ENCODE measurements at places on chromosomes 12 and 14.

GRCh38 chr12:32322354-32322753 is 77.0 kb upstream of the FGD4 start:
- no peak for DNase-seq

GRCh38 chr12:65334521-65334920 is 56.0 kb downstream of the MSRB3 start:
- DNase-seq, result no peak

GRCh38 chr12:26799741-26800140 is 33.3 kb downstream of the ITPR2 start:
- DNase-seq, result no peak

GRCh38 chr12:91613223-91613779 is 430.7 kb upstream of the DCN start:
- no peak for DNase-seq

DNA sequence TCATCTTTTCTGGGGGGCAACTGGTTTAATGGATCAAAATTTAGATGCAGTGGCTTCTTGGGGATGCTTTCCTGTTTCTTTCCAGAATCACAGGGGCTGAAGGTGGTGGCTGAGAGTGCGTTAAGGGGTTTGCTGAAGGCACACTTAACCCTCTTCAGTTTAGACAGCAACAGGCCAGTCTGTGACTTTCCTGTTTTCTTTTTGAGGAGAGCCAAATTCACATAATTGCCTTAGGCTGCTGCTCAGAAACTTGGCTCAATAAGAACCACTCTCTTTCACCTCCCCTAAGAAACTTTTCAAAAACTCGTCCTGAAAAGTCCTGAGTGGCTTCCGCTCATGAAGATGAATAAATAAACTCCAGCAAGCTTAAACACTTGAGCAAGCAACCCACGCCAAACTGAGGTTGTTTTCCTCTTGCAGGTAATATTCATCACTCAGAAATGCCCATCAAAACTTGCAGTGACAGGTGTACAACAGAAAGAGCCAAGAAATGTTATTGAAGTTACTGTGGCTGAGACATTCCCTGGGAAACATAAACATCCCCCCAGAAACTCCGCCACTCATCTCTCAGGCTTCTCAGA is 510.4 kb downstream of the TMEM132D start:
- no peak for DNase-seq

DNA sequence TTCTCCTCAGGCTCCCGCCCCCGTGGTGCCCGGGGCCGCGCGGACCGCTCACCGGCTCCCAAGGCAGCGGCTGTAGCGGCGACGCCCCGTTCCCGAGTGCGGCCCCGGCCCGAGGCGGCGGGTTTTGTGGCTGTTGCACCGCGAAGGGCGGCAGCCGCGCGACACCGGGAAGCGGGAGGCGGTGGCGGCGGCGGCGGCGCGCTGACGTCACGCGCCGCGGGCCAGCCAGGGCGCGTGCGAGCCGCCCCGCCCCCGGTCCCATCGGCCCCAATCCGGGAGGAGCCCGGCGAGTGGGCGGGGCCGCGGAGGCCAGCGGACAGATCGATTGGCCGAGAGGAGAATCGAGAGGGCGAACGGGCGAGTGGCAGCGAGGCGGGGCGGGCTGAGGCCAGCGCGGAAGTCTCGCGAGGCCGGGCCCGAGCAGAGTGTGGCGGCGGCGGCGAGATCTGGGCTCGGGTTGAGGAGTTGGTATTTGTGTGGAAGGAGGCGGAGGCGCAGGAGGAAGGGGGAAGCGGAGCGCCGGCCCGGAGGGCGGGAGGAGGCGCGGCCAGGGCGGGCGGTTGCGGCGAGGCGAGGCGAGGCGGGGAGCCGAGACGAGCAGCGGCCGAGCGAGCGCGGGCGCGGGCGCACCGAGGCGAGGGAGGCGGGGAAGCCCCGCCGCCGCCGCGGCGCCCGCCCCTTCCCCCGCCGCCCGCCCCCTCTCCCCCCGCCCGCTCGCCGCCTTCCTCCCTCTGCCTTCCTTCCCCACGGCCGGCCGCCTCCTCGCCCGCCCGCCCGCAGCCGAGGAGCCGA is at the start of gene YY1:
YY1 (plus strand) TSS at position 726 of the 792 bp plus-strand sequence. CDS start 101 bp downstream, outside the sequence.
- peak; percentile 88 for DNase-seq

DNA sequence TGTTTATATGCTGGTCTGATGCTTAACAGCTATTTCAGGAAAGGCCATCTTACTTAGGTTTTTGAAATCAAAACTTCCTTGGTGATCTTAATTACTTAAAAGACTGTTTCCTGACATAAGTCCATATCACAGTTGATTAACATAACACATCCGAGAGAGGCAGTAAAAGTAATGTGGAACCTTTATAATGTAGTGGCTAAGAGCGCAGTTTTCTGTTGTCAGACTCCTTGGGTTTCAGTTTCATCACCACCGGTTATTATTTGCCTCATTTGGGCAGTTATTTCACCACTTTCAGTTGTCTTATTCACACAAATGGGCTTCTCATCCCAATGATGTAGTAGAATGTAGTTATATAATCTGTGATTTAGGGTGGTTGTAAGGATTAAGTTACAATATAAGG is 30.9 kb downstream of the TBC1D15 start:
- no peak for DNase-seq

Data from left renal pelvis (tissue), 4 donors.